ENCODE measurements at places on chromosomes 6 and 20.

GRCh38 chr20:33023439-33024242, 7.8 kb upstream of the BPIFB6 start:
- no peak for DNase-seq

DNA sequence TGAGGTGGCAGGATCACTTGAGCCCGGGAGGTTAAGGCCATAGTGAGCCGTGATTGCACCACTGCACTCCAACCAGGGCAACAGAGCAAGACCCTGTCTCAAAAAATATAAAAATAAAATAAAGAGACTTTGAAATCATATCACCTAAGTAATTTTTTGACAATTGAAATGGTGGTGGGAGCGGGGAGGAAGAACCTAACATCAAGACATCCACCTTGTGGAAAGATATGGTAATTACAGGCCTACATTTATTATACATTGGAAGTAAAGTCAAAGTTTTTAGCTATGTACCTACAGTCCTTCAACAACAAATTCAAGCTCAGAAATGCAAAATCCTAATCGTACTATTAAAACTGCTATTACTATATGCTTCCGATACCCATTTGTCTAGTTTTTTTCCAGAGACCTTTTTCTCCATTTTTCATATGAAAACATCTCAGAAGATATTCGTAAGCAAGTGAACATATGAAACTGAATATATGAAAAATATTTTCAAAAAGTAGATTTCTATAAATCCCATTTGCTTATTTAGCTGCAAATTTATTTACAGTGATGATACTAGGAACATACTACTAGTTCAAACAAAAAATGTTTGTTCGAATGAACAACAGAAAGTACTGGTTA, 83.3 kb downstream of the SYCP2 start:
- peak; percentile 21 for DNase-seq

GRCh38 chr6:22110061-22110460, 186.8 kb downstream of the PRL start:
- DNase-seq: no peak

DNA sequence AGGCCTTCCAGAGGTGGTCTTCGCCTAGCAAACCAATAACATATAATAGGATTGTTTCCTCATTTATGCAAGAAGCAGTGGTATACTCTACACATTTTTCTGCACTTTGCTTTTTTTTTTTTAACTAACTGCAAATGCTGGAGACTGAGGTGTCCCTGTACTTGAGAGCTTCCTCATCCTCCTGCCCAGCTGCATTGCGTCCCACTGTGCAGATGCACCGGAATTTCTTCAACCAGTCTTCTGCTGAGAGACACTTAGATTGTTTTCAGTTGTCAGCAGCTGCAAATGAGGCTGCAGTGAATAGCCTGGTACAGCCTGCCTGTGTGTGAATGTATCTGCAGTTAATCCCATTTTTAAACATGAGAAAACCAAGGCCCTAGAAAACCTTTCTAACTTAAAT, 11.5 kb downstream of the FGD2 start:
- no peak for DNase-seq

DNA sequence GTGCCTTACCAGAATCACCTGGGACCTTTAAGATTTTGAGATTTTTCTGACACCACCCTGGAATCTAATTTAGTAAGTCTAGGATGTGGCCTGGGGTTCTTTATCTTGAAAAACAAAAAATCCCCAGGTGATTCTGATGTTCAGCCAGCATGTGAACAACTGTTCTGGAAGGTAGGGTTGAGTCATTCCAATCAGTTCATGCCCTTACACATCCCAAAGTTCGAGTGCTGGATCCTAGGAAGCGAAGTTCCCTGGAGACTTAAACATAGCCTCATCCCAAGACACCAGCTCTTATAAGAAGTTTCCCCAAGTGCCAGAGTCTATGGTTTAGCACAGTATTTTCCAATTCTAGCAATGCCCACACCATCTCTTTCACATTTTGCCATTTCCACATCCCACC, 6.3 kb upstream of the TSHZ2 start:
- DNase-seq: no peak

- DNase-seq: no peak
These were observed 305.6 kb upstream of the MAN1A1 start for GRCh38 chr6:119655124-119655523.

DNA sequence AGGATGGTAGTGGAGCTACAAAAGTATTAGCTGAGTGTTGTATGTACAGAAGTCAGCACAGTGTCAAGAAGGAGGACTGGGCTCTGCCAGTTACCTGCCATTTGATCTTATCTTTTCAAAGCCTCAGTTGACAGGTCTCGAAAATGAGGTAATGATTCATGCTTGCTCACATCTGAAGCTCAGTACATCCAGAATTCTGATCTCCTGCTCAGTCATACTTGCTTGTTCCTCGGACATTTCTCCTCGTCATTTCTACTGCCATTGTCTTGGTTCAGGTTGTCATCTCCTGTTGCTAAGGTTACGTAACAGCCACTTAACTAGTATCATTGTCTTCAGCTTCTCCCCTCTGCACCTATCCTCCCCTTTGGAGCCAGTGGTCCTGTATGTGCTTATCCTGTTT, 89.5 kb downstream of the SLX4IP start:
- DNase-seq: no peak

GRCh38 chr20:49629606-49630005, 61.7 kb upstream of the PTGIS start:
- DNase-seq: no peak

- DNase-seq: no peak
These were observed 509.4 kb downstream of the KIF16B start for GRCh38 chr20:16063881-16064280.
